ENCODE measurements at places on chromosomes 5 and 9.
A peak's percentile ranks its signal among the peaks of the same experiment; 100 is the strongest.

DNA sequence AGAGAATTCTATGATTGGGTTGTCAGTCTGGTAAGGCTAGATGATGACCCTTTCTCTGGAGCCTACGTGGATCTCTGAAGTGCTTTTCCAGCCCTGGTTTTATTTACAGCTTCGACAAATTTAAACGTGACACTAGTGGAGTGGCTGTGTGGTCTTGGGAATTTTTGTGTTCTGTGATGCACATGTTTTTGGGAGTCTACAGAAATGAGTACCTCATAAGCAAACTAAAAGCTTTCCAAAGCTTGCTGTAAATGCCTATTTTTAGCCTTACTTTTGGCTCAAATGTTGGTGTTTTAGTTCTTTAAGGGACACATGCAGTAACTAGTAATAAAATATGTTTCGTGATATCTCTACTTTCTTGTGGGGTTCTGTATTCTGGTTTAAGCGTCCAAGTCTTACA, 3.3 kb downstream of the LARP1 start:
- H3K27ac ChIP-seq = peak overlapping the region; percentile 92
- peak overlapping the region; percentile 98 for H3K4me3 ChIP-seq
- no peak for DNase-seq
- H3K4me1 ChIP-seq = peaks cover 29% of the 10 kb centered on the region
- H3K27me3 ChIP-seq = no peaks in the 10 kb centered on the region
- no peaks in the 10 kb centered on the region for H3K36me3 ChIP-seq

DNA sequence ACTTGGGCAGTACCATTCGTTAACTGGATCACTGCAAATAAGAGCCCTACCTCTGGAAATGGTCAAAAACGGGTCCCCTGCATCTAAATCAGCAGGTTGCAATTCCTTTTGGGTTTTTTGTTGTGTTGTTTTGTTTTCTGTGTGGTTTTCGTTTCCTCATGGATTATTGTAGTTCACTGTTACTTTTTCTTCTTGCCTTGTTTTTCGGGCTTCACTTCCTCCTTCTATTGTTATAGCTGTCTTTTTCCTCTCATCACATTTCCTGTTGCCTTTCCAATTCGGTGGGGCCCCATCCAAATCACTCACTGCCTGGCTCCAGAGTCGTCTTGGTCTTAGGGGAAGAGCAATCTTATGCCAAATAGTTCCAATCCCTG, 8.7 kb upstream of the SSBP2 start:
- no peaks in the 10 kb centered on the region for H3K36me3 ChIP-seq
- no peak overlapping the region for H3K27ac ChIP-seq
- H3K4me1 ChIP-seq = no peaks in the 10 kb centered on the region

GRCh38 chr5:537098-537497, 12.8 kb upstream of the SLC9A3 start:
- DNase-seq = no peak
- H3K27me3 ChIP-seq = no peaks in the 10 kb centered on the region
- no peak overlapping the region for H3K4me3 ChIP-seq
- H3K27ac ChIP-seq = no peak overlapping the region
- no peaks in the 10 kb centered on the region for H3K4me1 ChIP-seq

DNA sequence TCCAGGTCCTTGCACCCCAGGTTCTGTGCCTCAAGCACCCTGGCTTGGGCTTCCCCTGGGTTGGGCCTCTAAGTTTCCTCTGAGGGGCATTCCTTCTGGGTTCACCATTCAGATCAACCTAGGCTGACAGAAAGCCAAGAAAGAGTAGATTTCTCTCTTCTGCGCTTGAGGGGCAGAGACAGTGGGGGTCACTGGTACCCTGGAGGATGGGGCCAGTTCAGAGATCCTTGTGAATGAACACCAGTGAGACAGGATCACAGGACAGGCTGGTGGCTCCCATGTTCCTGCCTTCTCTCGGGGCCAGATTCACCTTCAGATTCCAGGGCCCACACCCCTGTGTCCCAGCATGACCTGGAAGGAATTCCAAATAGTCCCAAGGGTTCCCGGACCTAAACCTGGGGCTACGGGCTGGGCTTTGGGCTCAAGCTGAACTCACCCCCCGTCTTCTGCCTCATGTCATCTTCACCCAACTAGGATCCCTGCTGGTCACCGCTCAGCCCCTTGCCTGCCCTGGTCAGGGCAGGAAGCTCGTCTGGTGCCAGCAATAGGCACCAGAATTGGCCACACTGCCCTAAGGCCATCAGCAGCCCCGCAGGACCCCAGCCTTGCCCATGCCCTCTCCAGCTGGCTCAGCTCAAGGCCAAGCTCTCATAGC, 91.8 kb upstream of the MVB12B start:
- H3K4me3 ChIP-seq = no peak overlapping the region
- H3K27ac ChIP-seq = no peak overlapping the region
- H3K36me3 ChIP-seq = no peaks in the 10 kb centered on the region
- no peaks in the 10 kb centered on the region for H3K4me1 ChIP-seq
- no peaks in the 10 kb centered on the region for H3K27me3 ChIP-seq

- no peaks in the 10 kb centered on the region for H3K4me1 ChIP-seq
- no peaks in the 10 kb centered on the region for H3K27me3 ChIP-seq
- H3K36me3 ChIP-seq = peaks cover 32% of the 10 kb centered on the region
- H3K4me3 ChIP-seq = no peak overlapping the region
- no peak for DNase-seq
- no peak overlapping the region for H3K27ac ChIP-seq
Observed at GRCh38 chr5:128111818-128112448, 28.4 kb downstream of the SLC12A2 start.

- H3K4me1 ChIP-seq = peaks cover 39% of the 10 kb centered on the region
- no peaks in the 10 kb centered on the region for H3K27me3 ChIP-seq
- H3K27ac ChIP-seq = peak overlapping the region; percentile 44
- H3K4me3 ChIP-seq = no peak overlapping the region
Observed at GRCh38 chr9:2726650-2727340, 9.5 kb downstream of the KCNV2 start.

DNA sequence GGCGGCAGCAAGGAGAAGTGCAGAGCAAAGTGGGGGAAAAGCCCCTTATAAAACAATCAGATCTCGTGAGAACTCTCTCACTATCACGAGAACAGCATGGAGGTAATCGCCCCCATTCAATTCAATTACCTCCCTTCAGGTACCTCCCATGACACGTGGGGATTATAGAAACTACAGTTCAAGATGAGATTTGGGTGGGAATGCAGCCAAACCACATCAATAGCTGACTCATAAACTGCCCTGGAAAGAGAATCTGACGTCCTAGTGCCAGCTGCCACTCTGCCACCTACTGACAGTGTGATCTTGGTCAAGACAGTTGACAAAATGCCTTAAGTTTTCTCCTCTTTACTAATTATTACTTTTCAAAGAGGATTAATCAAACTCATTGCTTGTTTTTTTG, 128.3 kb downstream of the GPBP1 start:
- no peaks in the 10 kb centered on the region for H3K27me3 ChIP-seq
- no peak overlapping the region for H3K27ac ChIP-seq
- no peaks in the 10 kb centered on the region for H3K4me1 ChIP-seq
- DNase-seq = no peak

DNA sequence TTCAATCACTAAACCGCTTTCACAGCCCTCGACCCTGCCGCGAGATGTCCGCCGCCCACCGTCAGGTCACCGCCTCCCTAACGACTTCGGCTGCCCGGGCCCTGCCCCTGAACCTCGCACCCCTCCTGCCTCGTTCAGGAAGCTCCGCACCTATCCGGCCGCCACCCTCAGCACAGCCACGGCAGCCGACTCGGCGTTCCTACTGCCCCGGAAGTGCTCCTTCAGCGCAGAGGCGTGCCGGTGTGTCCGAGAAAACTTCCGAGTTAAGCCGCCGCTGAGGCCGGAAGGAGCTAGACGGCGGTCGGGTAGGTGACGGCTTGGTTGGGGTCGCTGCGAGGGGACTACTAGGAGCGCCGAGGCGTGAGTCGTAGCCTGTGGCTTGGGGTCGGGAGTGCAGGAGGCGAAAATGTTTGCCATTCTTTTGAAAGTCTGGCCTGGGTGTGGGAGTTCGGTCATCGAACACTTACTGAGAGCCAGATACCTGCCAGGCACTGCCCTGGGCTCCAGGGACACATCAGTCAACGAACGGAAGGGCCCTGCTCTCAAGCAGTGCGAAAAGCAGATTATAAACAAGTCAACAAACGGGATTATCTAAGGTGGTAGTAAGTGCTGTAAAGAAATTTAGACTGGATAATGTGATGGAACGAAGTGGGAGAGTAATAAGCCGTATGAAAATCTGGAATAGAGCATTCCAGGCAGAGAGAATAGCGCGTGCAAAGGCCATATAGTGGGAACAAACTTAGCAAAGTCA, at the start of the genes FAM114A2 and MFAP3:
TSS of gene FAM114A2 (minus strand) at position 204 of the 751 bp plus-strand sequence. CDS start 3,957 bp downstream, outside the sequence.
TSS of gene MFAP3 (plus strand) at position 261 of the 751 bp plus-strand sequence. CDS start 10,756 bp downstream, outside the sequence.
- H3K36me3 ChIP-seq = no peaks in the 10 kb centered on the region
- H3K27me3 ChIP-seq = no peaks in the 10 kb centered on the region
- H3K27ac ChIP-seq = peak within 1 kb of the TSS; percentile 83
- peaks cover 16% of the 10 kb centered on the region for H3K4me1 ChIP-seq
- peak; percentile 85 for DNase-seq
- peak within 1 kb of the TSS; percentile 73 for H3K4me3 ChIP-seq

DNA sequence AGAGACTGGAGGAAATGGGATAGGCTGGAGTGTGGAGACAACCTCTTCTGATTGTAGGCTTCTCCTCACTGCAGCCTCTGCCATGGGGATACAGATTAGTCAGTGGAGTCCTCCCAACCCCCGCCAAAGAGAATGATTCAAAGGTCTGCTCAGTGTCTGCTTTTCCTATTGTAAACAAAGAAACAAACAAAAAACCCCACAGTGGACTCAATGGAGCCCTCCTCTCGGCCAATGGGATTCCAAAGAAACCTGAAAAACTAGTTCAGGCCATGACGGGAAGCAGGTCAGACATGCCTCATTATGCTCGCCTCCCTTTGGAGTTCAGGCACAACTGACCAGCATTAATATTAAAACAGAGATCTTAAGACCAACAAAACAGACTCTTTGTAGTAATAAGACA, 85.8 kb downstream of the SEC61B start:
- H3K4me1 ChIP-seq = no peaks in the 10 kb centered on the region
- no peaks in the 10 kb centered on the region for H3K27me3 ChIP-seq
- no peak overlapping the region for H3K27ac ChIP-seq
- H3K4me3 ChIP-seq = no peak overlapping the region
- H3K36me3 ChIP-seq = no peaks in the 10 kb centered on the region

DNA sequence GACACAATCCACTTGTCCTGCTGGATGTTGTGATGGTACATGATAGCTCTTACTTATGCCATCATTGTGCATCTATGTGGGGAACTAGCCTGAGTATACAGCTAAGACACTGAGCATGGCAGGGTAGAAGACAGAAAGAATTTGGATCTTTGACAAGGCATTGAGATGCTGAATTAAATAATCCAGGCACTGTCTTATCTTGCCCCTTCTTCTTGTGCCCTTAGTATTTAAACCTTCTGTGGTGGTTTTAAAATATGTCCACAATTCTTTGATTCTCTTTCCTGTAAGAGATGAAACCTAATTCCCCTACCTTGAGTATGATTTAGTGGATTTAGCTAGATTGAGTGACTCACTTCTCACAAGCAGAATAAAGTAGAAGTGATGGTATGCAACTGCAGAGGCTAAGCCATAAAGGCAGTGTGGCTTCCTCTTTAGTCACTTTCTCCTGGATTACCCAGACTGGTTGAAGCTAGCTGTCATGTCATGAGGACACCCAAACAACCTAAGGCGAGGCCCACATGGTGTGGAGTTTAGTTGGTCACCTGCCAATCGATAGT, 174.0 kb upstream of the NREP start:
- no peaks in the 10 kb centered on the region for H3K36me3 ChIP-seq
- no peaks in the 10 kb centered on the region for H3K27me3 ChIP-seq
- H3K4me1 ChIP-seq = no peaks in the 10 kb centered on the region
- DNase-seq = no peak
- H3K27ac ChIP-seq = no peak overlapping the region

DNA sequence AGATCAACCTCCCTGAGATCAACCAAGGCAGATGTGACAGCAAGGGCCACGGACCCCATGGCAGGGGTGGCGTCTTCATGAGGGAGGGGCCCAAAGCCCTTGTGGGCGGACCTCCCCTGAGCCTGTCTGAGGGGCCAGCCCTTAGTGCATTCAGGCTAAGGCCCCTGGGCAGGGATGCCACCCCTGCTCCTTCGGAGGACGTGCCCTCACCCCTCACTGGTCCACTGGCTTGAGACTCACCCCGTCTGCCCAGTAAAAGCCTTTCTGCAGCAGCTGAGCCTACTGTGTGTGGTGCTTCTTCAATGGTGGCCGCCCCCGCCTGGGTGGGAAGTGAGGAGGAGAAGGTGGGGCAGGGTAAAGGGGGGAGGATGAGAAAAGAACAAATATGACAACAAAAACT, 8.3 kb downstream of the GPX3 start:
- H3K36me3 ChIP-seq = peaks cover 92% of the 10 kb centered on the region
- DNase-seq = peak; percentile 82
- no peaks in the 10 kb centered on the region for H3K27me3 ChIP-seq
- peak overlapping the region; percentile 42 for H3K27ac ChIP-seq

DNA sequence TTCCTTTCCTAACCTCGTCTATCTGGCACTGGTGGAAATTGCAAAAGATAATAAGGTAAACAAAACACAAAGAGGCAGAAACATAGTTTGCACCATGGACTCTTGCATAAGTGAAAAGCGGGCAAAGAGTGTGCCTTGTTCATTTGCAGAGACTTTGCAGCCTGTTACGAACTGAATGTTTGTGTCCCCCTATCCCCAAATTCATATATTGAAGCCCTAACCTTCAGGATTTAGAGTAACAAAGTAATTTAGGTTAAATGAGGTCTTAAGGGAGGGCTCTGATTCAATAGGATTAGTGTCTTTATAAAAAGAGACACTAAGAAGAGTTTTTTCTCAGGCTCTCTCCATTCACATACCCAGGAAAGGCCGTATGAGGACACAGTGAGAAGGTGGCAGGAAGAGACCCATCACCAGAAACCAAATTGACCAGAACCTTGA, 52.1 kb upstream of the FAM169A start:
- H3K4me1 ChIP-seq = no peaks in the 10 kb centered on the region
- DNase-seq = no peak
- no peak overlapping the region for H3K4me3 ChIP-seq
- no peaks in the 10 kb centered on the region for H3K27me3 ChIP-seq

Measured in tibial artery (tissue), 4 donors.